ENCODE measurements at places on chromosomes 6 and 20.

GRCh38 chr20:8389381-8390036 lies 257.4 kb downstream of the PLCB1 start:
- DNase-seq = no peak

DNA sequence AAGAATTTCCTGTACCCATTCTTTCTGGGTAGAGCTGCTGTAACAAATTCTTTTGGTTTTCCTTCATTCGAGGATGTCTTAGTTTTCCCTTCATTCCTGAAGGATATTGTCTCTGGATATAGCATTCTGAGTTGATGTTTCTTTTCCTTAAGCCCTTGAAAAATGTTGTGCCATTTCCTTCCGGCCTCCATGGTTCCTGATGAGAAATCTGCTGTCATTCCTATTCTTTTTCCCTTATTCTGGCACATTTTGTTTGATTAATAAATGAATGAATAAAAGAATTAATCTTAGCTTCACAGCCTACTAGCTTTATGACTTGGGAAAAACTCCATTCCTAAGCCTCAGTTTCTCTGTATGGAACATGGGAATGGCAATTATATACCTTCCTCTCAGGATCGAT lies 173.1 kb downstream of the EYA2 start:
- DNase-seq = no peak

DNA sequence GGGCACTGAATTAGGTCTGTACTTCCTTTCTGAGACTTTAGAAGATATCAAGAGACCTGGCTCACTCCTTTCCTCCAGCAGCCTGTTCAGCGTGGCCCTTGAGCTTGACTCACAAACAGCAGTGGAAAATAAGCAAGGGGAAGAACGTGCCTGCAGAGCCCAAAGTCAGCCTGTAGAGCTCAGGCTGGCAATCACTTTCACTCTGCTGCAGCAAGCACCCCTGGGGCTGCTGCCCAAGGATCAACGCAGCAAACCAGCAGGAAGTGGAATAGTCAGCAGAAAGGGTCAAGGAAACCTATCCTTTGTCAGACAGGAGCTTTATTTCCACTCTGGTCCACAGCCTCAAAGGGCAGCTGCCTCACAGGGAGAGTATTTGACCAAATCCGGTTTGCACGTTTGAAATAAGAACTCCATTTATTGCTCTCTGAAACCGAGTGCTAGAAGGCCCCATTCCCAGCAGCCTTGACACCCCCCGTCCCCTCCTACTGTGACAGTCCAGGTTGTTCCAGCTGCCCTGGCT lies 77.4 kb downstream of the PRDM1 start:
- no peak for DNase-seq

DNA sequence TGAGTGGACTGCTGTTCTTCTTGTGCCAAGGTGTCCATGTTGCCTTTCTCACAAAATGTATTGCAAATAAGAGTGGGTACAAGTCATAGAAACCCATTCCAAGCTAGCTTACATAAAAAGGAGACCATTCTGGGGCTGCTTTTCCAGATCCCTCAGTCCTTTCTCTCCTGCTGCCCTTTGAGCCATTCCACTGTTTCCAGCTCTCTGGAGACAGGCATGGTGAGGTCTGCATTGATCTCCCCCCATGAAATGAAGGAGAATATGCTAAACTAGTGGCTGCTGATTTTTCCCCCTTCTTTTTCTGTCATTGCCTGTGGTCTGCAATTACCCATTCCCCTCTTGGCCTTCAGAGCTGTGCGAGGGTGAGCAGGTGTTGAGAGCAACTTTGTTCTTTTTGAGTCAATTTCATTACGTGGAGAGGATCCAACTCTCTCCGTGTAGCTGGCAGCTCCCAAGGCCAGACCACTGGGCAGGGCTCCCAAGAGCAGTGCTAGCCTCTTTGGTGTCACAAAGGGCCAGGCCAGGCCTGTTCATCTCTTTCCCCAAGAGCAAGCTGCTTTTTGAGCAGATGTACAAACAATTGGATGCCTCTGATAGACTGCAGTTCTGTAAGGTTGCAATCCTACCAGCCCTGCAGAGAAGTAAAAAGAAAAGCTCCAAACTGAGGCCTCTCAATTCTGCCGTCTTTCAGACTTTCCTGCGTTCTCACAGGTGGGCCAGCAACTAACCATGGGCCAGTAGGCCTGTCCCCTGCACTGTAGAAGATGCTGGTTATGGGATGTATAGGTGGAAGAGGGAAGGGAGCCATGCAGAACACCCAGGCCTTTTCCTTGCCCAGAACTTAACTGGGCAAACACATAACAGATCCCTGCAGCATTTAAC lies 96.1 kb upstream of the ARMC2 start:
- DNase-seq = no peak

Data from epithelial cell of proximal tubule (primary cell).